Progenitor cell of endocrine pancreas (in vitro differentiated cells): ENCODE measurements at places on chromosomes 4 and X.

DNA sequence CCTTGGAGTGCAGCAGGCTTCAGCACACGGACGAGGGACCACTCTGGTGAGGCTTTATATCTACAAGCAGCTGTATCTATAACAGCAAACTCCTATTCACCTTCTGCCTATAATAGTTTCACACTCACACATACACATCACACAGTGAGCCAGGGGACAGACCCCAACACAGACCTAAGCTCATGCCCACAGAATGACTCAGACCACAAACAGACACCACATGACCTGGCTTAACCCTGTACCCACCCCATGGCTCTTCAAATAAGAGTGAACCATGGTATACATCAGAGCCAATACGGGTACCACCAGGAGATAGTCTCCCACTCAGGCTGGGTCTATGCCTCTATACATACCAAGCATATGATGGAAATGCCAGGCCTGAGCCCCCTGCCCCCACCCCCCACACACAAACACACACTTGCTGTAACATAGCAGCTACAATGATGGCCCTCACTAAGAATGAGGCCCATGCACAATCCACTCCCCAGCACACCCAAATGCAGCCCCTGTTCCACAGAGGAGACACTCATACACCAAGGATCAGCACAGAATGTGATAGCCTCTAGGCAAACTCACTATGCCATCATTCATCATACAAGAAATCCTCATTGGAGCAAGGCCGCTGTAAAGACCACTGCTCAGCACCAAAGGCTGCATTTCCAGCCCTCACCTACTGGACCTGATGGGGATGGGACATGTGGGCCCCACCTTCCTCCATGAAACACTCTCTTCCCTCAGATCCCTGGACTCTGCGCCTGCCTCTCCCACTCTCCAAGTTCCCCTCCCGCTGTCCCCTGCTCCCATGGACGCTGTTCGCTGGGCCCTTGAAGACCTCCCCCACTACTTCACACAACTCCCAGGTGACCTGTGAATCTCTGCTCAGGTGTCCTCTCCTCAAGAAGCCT lies 62.1 kb upstream of the XIAP start:
- no peak for DNase-seq

GRCh38 chr4:117370944-117371668 lies 285.7 kb upstream of the TRAM1L1 start:
- no peak for DNase-seq

GRCh38 chrX:8960957-8961468 lies 72.9 kb downstream of the FAM9B start:
- no peak for DNase-seq

GRCh38 chrX:83416273-83416672 lies 91.8 kb upstream of the POU3F4 start:
- DNase-seq: no peak

- DNase-seq: no peak
Observed at GRCh38 chr4:25107827-25108516, 52.3 kb downstream of the SEPSECS start.

- DNase-seq: no peak
Observed at GRCh38 chr4:185235843-185236503, 26.6 kb downstream of the SNX25 start.

DNA sequence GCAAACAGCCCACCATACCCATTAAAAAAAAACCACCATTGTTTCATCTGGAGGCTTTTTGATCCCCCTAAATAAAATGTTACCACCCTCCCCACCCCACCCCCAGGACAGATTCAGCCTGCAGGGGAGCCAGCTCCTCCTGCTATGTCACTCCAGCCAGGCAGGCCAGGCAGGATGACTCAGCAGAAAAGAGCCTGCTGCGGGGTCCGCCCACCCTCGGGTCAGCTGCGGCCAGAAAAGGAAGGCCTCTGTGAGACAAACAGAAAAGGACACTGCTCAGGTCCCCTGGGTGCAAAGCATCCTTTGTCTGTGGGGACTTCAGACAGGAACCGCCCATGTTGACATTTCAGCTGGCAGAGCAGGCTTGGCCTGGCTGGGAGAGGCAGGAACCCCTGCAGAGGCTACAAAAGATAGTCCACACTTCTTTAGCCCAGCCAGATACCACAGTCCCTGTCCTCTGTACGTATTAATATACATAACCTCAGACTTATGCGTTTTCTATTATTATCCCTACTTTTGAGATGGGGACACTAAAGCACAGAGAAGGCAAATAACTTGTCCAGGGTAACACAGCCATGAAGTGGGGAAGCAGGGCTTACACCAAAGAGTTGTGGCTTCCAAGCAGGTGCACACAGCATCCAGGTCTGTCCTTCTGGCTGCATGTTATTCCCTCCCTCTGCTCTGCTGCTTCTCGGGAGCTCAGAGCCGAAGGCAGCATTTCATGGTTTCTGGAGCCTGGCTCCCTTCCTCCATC lies 147.7 kb downstream of the CPEB2 start:
- DNase-seq: peak; percentile 23

GRCh38 chrX:39613482-39613995 lies 484.2 kb downstream of the BCOR start:
- no peak for DNase-seq

GRCh38 chr4:41832961-41833360 lies 84.4 kb upstream of the PHOX2B start:
- no peak for DNase-seq

DNA sequence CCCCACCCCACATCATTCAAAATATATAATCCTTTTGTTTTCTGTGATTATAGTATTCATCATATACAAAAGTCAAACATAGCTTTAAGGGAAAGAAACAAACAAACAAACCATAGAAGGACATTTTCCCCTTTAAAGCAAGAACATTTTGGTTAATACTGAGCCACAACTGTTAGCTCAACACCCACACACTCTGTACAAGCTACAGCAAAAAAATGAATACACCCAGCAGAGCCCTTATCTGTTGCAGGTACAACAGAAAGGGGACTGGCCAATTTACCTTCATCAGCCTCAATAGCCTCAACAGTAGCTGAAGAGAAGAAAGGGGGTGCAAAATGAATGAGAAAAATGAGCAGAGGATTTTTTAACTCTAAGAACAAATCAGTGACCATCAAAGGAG lies 318.4 kb downstream of the PPP3CA start:
- no peak for DNase-seq

DNA sequence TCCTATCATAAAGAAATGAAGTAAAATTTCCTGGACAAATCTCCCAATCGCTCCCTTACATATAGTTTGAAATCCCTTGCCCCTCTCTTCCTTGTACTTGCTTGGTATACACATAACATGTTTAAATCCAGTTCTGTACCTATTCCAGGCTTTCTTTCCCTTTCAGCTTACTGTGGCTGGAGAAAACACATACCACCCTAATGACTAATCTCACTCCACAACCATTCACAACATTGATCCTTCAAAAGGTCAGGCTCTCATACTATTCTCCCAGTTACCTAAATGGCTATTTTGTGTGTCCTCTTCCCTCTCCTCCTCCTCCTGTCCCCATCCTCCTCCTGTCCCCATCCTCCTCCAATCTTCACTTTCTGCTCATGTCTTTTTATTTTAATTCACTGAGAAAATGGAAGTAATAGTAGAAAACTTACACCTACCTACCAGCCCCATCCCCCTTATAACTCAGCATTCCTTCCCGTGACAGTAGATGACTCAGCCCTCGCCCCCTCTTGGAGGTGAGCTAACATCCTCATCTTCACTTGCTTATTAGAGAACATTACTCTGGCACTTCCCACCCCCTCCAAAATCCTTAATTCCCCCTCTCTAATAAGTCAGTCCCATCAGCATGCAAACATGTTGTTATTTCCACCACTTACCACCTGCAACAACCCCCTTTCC lies 77.5 kb downstream of the IL15 start:
- DNase-seq: no peak

DNA sequence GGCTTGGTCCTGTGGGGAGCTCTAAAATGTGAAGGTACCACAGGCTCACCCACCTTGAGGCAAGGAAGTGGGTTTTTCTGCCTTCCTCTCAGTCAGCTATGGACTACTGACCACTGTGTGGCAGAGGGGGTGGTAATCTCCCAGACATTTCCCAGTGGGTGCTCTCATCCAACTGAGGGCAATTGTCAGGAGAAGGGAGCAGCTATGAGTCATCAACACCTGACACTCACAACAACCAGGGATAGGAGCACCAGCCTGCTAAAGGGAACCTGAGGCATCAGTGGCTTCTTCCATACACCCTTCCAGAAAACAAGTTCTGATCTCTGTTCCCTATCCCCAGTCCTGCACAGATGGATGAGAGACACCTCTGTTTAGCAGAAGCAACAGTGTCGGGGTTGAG lies 468.8 kb downstream of the BCOR start:
- DNase-seq: no peak

GRCh38 chr4:151582098-151582497 lies 173.1 kb downstream of the FHIP1A start:
- no peak for DNase-seq

GRCh38 chr4:113823291-113823659 lies 61.7 kb upstream of the CAMK2D start:
- no peak for DNase-seq

DNA sequence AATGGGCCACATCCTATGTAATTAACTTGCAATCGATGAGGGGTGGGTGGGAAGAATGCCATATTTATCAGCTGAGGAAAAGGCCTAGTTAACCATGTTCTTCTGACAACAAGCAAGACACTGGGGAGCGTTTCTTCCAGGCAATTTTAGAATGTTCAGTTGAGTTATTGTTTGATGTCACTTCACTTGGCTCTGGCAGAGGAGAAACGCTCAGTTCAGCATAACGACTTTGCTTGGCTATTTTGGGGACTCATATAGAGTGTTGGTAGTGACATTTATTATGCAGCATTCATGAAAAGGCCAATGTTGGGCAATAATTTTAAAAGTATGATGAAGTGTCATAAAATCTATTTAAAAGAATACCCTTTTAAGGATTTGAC lies 648 bp downstream of the SYNPO2 start:
- DNase-seq: no peak

DNA sequence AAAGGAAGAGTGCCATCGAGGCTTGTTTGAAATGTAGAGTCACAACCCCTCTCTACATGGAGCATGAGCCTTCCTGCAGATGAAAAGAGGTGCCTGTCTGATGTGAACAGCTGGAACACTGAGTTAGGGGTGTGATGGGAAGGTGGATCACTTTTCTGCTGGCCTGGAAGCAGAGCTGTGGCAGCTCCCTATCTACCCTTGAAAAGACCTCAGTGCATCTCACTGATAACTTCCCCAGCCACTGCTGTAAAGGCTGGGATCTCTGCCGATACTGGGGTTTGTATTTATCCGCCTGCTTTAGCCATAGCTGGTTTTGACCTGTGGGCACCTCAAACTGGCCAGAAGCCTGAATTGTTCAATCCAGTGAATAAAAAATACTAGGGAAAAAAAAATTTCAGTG lies 46.8 kb downstream of the HPGD start:
- DNase-seq: no peak

- DNase-seq: peak; percentile 76
Observed at GRCh38 chr4:37603070-37603468, 83.1 kb downstream of the RELL1 start.

- DNase-seq: no peak
Observed at GRCh38 chrX:71532078-71532752, 689 bp upstream of the OGT start.

DNA sequence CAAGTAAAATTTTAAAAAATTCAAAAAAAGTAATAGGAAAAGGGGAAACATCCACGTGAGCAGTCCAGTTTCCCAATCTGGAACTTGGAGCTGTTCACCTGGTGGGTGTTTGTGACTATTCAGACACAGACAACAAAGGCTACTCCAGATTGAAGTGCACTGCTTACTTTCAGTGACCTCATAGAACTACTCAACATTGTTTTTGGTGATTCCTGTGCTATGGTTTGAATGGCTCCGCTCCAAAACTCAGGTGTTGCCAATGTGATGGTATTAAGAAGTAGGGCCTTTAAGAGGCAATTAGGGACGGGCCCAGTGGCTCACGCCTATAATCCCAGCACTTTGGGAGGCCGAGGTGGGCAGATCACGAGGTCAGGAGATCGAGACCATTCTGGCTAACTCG lies 22.1 kb downstream of the SH3RF1 start:
- no peak for DNase-seq

DNA sequence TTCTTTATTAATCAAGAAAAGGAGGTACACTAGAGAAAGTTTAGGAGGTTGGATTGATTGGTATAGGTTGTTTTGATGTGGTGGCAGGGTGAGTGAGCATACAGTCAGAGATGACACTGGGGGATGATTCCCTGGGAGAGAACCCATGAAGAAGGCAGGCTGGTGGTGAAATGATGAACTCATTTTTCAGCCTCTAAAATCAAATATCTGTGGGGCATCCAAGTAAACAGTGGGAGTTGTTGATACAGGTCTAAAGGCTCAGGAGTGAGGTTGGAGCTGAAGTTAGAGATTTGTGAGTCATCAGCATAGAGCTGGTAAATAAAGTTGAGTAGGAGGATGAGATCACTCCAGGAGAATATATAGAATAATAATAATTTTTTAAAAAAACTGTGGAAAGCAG lies 10.0 kb upstream of the AP1S2 start:
- no peak for DNase-seq

- no peak for DNase-seq
Observed at GRCh38 chrX:151815398-151815797, 80.9 kb downstream of the CNGA2 start.

DNA sequence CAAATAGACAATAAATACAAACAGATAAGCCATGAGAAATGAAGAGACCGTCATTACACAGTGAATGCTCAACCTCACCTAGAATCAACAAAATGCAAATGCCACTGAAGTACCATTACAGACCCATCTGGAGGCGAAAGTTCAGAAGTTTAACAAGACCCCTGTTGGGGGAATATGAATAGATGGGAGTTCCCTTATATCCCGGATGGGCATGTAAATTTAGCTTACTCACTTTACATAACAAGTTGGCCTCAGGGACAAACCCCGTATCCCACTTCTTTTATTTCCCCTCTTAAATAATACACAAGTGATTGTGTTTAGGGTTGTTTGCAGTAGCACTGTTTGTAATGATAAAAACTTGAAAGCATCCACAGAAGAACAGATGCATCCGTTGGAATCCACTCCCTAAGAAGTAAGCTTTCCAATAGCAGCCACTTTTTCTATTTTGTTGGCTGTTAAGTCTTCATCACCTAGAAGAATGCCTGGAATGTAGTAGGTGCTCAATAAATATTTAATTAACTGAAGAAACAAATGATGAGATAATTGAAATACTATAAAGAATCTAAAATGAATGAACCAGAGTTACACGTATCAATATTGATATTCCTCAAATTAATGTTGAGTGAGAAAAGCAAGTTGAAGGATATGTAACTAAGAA lies 1076.3 kb upstream of the TENM3 start:
- DNase-seq: no peak
